ENCODE measurements at places on chromosomes 1 and 21.

DNA sequence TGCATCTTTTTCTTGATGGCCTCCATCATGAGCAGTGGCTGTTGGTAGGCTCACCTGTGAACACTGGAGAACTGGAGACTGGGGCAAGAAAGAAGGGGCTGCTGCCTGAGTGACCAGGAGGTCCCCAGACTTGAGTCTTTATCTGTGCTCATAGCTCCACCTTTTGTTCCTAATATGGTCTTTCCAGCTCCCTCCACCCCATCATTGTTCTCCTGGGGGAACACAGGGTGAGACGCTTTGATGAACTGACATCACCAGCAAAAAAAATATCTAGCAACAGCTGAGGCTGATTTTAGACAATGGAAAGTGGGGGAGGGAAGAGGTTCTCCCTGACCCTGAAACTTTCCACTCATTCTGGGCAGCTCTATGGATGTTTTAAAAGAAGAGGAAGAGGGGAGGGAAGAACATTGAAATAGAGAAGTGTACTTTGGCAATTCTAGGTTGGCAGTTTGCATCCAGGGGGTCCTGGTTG lies at the start of gene TPM3:
TSS of gene TPM3 (minus strand) at position 111 of the 472 bp plus-strand sequence. CDS start at position 29, 82 bp downstream.
- no peak for DNase-seq

- no peak for DNase-seq
Measured at GRCh38 chr1:223667484-223668182, 2.1 kb upstream of the CAPN8 start.

- no peak for DNase-seq
Measured at GRCh38 chr1:221381910-221382623, 359.8 kb downstream of the DUSP10 start.

- DNase-seq: no peak
Measured at GRCh38 chr1:17919525-17920439, 164.6 kb downstream of the ACTL8 start.

DNA sequence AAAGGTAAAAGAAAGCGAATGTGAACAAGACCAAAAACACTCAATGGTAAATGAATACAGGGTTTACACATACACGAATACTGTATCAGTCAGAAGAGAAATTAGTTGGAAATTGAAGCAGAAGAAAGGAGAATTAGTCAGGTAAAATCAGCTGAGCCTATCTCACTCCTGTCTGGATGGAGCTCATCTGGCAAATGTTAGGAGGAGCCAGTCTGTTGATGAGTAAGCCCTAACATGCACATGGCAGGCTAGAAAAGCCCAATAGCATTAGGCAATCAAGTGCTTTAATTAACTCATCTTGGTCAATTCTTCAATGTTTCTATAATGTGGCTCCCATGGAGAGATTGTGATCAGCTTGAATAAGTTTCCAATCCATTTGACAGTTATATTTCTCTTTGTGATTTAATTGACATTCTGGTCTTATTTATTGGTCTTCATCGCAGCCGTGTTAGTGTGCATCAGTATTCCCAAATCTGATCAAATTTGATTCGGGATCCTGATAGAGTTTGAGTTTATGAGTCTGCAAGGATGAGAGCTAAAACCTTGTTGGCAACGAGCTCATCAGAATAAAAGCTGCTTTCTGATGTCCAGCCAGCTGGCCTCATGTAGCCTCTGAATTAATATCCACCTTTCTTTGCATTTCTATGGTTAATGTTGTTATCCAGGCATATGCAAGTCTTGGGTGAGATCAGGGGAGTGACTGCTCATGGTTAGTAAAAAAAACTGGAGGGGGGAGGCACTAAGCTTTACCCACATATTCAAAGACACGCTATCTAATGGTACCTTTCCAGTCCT lies 22.1 kb upstream of the KCNA10 start:
- DNase-seq: no peak

DNA sequence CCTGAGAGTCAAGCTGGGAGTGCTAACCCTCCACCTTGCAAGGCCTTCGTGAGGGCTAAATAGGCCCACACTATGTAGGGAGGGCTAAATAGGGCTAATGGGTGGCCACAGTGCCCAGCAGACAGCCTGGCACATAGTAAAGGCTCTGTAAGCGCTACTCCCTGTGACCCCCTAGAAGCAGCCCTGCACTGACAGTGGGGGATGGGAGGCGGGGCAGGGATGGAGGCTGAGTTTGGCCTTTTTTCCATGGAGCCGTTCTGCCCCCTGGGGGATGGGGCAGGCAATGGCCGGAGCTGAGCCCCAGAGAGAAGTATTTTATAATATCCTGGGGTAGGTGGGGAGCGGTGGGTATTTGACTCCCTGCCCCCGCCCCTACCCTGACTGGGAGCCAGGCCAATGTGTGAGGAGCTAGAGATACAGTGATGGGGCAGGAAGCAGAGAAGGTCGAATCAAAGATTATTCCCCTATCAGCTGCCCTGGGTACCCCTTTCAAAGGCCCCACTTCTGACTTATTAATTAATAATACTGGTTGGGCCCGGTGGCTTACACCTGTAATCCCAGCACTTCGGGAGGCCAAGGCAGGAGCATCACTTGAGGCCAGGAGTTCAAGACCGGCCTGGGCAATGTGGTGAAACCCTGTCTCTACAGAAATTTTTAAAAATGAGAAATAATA lies 42.3 kb downstream of the LACTBL1 start:
- no peak for DNase-seq

DNA sequence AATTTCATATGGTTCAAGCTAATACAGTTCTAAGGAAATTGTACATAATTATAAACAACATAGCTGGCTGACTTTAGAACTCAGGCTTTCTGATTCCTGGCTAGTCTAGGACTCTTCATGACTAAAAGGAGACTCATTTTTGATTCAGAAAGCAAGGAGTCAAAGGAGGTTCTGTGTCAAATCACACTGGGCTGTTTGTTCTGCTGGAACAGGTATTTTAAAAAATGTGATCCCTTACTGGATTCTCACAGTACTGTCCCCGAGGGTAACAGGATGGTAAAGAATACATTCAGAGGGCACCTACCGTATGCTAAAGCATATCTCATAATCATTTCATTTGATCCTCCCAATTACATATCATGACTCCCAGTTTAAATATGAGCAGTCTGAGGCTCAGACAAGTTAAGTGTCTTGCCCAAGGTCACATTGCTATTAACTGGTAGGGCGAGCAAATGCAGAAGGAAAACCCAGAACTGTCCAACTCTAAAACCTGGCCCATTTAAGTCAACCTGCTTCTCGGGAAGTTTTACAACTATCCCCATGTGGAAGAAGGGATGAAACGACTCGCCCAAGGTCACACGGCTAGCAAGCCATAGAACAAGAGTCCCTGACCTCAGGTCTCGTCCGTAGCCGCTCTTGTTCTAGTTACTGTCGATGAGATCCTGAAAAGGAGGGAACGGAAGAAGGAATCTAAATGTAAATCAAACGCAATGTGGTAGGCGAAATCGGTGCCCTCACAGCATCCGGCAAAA lies 675 bp downstream of the MYSM1 start:
- no peak for DNase-seq

GRCh38 chr1:25971066-25971810 lies 26.6 kb downstream of the PAFAH2 start:
- DNase-seq: no peak

DNA sequence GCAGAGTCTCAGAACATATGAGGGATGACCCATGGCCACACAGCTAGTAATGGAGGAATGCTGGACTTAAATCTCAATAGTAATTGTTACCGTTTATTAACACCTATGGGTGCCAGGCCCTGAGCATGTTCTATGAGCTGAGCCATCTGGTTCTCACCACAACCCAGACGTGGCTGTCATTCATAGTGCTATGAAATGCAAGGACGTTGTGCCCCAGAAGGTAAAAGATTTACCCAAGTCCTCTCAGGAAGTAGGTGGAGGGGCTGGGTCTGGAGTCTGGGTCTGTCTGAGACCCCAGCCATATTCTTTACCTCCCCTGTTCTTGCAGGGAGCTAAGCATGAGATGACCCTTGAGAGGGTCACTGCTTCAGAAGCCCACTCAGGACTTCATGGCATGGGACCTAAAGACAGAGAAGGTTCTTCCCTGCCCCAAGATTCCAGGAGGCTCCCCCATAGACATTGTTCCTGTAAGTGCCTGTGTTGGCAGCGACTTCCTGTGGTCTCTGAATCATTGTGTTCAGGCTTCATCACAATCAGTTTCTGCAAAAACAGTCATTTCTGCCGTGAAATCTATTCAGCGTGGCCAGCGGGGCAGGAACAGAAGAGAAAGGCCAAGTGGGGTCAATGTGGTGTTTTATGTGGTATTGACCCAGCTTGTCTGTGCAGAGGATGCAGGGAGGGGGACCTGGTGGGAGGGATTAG lies 475.4 kb downstream of the PTPRU start:
- DNase-seq: no peak

DNA sequence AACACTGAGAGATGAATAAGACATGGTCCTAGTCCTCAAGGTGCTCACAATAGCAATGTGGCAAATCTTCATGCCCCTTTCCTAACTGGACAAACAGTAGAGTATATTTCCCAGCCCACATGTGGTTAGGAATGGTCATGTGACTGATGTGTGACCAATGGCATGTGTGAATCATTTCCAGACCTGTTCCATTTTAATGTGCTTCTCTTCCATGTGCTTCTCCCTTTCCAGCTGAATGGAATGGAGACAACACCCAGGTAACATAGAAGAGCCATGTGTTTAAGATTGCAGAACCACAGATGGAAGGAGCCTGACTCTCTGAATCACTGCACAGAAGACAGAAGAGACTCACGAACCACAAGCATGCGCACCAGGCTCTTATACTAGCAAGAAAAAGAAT lies 409.9 kb upstream of the NFIA start:
- no peak for DNase-seq

GRCh38 chr1:92480813-92481598 lies 5.7 kb downstream of the GFI1 start:
- no peak for DNase-seq

DNA sequence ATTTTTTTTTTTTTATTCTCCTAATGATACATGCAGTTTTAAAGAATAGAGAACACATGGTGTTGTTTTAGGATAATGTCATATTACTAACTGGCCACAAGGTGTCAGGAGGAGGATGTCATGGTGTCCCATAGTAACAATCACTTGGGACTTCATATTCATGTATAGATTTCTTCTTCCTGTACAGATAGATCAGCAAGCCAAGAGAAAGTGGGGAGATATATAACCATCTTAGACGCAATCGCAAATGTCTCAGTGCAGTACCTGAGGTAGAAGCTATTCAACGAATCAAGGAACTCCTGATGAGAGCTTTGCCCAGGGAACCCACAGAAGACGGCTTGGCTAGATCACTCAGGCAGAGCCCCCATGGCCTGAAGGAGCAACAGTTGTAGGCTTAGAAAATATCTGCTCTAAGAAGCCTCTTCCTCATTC lies 12.3 kb downstream of the OR2T11 start:
- no peak for DNase-seq

DNA sequence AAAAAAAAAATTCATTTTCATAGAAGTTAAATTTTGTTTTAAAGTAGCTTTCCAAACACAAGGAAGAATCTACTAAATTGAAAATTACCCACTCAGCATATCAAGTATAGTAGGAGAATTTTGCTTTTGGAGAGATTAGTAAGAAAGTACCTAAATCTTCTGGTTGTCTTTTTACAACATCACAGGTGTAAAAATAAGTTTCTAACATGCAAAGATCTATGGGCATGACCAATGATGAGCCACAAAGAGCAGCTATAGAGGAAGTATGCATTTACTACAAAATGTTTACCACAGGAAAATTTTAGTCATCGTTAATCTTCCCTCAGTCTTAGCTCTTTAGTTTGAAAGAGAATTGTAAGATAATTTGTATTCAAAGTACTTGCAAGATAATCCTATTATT lies 28.1 kb downstream of the ANGPTL3 start:
- no peak for DNase-seq

DNA sequence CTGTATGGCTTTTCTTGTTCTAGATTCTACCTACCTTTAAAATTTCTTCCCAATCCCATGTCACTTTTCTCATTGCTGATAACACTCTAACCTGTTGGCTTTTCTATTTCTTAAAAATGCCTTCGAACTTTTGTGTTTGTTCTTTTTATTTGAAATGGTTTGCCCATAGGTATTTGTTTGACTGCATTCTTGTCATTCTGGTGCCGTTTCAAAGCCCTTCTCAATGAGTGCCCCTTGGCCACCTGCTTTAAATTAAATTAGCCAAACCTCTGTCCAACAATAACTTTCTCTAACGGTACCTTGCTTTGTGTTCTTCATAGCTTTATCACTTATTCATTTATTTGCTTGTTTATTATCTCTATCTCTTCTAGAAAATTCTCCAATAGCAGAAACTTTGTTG lies 38.9 kb downstream of the KCTD3 start:
- no peak for DNase-seq

- DNase-seq: no peak
Measured at GRCh38 chr1:203986887-203987461, 85.9 kb upstream of the SOX13 start.

DNA sequence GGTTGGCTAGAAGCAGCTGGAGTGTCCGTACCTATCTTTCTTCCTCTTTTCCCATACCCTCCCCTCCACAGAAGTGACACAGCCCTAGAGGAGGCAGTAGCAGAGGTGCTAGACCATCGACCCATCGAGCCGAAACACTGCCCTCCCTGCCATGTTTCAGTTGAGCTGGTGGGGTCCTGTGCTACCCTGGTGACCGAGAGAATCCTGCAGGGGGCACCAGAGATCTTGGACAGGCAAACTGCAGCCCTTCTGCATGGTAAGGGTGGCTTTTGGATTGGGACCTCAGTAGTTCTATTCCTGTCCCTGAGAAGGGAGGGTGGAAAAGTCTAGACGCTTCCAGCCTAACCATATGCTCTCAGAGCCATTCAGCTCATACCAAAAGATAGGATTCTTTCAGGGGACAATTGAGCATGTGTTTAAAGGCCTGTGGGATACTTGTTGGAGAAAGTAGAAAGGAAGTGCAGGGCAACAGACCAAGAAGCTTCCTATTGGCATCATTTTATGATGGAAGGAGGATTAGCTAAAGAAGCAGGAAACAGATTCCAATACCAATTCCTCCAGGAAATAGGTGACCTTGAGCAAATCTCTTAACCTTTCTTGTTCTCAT lies 11.7 kb upstream of the BNIPL start:
- DNase-seq: peak; percentile 23

DNA sequence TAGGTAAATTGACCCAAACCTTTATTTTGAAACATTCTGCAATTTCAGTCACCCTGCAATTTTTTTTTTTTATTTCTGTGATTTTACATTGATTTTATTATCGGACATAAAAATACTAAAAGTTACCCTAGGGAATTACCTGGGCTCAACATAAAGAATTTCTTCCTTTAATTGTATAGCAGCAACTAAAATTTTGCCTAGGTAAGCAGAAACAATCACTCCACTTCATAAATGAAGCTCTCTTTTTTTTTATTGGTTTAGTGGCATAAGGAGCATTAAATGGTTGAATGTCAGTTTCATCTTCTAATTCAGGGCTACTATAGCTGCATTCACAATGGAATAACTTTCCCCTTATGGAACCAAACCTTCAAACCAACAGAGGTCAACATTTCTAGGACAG lies 15.3 kb upstream of the OR2M4 start:
- no peak for DNase-seq

- DNase-seq: no peak
Measured at GRCh38 chr1:161052899-161053298, 7.1 kb upstream of the USF1 start.

GRCh38 chr1:208475449-208475848 lies 231.3 kb upstream of the PLXNA2 start:
- DNase-seq: no peak
